ENCODE measurements at places on chromosomes 2 and 18. TPM values are rescaled to one million over a fixed set of nuclear protein-coding genes. Genes with fewer than 3 reads are reported as not detected.

DNA sequence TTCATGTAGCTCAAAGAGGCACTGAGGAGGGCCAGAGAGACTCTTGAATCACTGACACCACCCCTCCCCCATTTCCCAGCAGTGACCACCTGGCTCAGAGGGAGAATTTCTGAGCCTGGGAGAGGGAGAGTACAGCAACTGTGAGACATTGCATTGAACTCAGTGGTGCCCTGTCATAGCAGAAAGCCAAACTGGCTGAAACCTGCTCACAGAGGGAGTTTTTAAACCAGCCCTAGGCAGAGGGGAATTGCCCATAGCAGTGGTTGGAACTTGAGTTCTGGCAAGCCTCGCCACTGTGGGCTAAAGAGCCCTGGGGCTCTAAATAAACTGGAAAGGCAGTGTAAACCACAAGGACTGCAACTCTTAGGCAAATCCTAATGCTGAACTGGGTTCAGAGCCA is 243.1 kb downstream of the ADCYAP1 start:
- no peak for DNase-seq

DNA sequence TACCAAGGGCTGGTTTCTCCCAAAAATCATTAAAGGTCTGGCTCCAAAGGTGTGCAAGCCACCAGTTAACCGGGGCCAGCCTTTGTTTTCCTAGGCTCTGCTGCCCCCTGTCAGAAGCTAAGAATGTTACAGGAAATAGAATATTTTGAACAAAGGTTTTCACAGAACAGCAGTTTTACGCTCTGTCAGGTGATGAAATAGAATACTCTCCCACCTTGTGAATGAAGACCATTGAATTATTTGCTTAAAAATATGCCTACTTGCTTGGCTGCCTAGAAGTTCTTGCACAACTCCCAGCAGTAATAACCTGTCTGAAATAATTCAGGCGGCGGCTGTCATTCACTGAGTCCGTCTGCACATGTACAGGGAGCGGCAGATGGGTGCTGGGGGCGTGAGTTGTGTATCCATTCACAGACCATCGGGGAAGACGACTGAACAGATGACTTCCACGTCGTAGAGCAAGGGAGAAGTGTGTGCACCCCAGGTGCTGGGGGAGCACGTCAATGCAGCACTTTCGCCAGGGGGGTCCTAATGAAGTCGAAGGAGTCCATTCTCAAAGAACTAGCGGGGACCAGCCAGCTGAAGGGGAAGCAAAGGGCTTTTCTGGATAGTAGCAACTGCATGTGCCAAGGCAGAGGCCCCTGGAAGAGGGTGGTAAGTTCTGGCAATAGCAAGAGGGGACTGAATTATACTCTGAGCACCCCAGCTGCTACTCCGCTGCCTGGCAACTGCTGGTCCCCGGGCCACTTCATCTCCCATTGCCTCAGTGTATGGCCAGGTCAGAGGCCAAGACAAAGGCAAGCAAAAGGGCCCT is 56.1 kb downstream of the SF3B1 start:
- peak; percentile 40 for DNase-seq

DNA sequence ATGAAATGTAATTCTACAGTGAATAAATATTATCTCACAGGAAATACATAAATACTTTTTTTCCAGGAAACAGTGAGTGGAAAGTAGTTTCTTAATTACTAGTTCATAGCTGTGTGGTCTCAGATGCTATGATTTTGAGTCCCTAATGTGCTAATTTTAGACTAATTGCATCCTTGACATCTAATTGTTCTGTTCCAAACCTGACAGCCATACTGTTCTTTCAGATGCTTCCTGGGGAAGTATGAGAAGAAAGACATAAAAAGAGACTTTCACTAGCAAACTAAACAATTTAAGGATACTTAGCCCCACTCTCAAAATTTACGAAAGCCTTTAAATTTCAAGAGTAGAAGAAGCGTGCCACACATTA is 350.9 kb upstream of the CDH20 start:
- no peak for DNase-seq

GRCh38 chr2:36516136-36516870 is 81.7 kb downstream of the FEZ2 start:
- no peak for DNase-seq

DNA sequence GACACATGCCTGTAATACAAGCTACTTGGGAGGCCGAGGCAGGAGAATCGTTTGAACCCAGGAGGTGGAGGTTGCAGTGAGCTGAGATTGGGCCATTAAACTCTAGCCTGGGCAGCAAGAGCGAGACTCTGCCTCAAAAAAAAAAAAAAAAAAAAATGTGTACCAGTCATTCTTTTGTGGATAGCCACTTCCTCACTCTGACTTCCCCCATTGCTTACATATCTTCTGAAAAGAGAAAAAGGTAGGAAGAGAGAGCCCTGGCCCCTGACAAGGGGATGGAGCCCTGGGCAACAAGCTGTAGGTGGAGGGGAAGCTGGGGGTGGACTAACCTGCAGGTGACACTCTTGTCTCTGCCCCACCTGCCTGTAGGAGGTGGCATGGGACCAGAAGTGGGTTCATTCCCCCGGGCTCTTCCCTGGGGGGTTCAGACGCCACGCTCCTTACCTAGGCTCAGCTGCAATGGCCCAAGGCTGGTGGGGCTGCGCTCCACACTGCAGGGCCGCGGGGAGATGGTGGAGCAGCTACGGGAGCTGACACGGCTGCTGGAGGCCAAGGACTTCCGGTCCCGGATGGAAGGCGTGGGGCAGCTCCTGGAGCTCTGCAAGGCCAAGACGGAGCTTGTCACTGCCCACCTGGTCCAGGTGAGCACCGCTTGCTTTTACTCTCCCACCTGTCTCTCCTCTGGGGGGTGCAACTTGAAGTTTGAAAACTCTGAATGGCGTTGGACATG is 39.1 kb downstream of the PCARE start:
- DNase-seq: no peak

- no peak for DNase-seq
Measured at GRCh38 chr2:173666171-173666888, 298.8 kb downstream of the SP3 start.

DNA sequence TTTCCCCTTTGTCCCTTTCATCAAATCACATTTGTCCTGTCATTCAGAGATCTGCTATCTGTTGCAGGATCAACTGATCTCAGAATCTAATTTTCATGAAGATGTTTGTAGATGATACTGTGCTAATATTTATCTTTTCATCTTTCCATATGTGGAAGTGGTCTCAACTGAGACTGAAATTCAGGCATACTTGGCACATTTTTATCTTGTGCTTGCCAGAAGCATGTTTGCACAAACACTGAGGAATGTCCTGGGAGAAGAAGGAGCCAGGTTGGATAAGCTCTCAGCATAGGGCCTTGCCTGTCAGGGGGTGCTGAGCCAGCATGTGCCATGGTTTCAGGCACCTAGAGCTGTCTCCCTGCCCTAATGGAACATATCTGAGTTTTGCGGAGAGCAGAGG is 24.5 kb upstream of the MMADHC start:
- no peak for DNase-seq

DNA sequence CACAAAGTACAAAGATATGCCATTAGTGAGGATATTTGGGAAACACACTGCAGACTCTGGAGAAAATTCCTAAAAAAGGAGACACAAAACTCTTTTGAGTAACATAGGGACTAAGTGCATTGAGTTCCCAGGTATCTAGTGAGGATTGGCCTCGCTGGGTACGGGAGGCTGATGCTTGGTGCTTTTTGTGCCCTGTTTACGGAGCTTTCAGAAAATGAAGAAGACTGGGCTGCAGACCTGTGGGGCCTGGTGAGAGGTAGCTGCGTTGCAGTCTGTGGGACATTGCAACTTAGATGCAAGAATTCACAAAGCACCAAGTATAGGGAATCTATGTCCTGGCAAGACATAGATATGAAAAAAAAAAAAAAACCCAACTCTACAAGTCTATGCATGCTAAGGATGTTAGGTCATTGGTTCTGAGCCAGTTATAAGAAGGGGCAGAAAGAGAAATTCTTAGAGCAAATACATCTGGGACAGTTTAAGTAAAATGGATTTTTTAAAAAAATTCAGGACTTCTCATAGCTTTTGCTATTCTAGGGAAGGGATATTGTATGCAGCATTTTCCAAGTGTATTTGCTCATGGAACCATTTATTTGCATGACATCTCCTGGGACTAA is 156.0 kb downstream of the SLC4A3 start:
- no peak for DNase-seq

- DNase-seq: no peak
Measured at GRCh38 chr2:96596596-96596995, 41.5 kb downstream of the KANSL3 start.

DNA sequence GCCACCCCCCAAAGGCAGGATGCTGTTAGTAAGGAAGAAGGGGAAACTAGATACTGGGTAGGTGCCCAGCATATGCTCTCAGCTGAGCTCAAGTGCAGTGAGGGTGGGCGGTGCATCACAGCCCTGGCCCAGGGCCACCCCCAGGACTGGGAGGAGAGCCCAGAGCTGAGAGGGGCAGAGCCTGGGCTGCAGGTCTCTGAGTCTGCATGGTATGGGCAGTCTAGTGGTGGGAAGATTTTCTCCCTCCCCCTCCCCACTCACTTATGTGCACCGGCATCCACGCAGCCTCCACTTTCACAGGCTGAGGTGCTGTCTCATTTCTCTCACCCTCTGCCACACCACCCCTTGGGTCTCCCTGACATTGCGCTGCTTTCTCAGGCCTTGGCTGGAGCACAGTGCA is 48.5 kb upstream of the CAB39 start:
- DNase-seq: no peak

- DNase-seq: no peak
Measured at GRCh38 chr18:73119574-73119973, 251.8 kb upstream of the NETO1 start.

- DNase-seq: no peak
Measured at GRCh38 chr18:7898181-7898580, 331.1 kb downstream of the PTPRM start.

- no peak for DNase-seq
Measured at GRCh38 chr2:150938527-150938926, 323.1 kb downstream of the RBM43 start.

DNA sequence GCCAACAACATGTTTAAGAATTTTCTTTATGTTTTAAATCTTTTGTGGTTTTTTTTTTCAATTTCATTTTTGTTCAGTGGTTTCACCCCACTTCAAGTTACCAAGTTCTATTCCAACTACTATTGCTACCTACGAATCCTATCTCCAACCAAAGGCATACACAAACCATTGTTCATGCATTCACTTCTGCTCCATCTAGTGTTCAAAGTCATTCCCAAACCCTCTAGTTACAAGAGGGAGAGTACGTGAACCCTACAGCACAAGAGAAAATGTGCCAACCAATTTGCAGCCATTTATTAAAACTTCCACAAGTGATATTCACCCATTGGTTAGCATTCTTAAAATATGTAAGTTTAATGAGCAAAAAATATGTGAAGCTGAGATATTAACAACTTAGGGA is 295.1 kb upstream of the KYNU start:
- no peak for DNase-seq

DNA sequence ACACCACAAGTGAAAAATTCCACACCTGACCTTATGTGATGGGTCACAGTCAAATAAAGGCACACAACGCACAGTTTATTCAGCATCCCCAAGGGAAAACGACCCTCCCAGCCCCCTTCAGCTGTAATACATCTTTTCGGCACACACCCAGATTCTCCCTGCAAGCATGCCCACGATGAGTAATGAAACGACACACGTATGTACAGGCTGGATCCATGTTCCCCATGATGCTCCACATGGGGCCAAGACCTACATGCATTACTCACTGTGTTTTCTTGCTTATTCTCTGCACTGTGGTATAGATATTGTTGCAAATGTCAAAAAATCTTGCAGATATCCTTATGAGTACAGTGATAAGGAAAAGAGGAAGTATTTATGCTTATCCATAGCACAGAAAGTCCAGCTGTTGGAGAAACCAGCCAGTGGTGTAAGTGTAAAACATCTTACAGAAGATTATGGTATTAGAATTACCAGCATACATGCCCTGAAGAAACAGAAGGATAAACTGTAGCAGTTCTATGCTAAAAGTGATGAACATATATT is 32.5 kb upstream of the SGPP2 start:
- DNase-seq: peak; percentile 14

- DNase-seq: no peak
Measured at GRCh38 chr2:53450923-53451322, 316.7 kb upstream of the CHAC2 start.

- no peak for DNase-seq
Measured at GRCh38 chr2:223723954-223724411, 113.4 kb downstream of the AP1S3 start.

DNA sequence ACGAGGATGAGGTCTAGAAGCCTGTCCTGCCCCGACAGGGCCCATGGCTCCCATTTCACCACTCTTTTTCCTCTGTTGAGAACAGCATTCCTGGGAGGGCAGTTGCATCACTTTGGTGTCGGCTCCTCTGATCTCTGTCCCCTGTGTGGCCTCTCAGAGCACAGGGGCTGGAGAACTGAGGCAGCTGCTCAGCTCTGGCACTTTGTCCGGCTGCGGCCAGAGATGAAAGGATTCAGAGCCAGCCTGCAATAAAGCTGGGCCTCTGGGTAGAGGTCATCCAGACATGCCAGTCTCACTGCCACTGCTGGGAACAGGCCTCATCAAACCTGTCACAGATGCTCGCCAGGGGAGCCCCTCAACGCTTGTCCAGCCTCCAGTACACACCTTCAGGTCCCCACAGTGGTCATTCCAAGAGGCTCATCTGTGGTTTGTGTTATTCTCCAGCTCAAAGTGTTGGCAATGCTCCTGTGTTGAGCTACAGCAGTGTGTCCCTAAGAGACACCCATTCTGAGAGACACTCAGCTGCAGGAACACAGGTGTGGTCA is 13.1 kb upstream of the ROCK2 start:
- no peak for DNase-seq

GRCh38 chr2:231059756-231060155 is 3.1 kb downstream of the PSMD1 start:
- no peak for DNase-seq

DNA sequence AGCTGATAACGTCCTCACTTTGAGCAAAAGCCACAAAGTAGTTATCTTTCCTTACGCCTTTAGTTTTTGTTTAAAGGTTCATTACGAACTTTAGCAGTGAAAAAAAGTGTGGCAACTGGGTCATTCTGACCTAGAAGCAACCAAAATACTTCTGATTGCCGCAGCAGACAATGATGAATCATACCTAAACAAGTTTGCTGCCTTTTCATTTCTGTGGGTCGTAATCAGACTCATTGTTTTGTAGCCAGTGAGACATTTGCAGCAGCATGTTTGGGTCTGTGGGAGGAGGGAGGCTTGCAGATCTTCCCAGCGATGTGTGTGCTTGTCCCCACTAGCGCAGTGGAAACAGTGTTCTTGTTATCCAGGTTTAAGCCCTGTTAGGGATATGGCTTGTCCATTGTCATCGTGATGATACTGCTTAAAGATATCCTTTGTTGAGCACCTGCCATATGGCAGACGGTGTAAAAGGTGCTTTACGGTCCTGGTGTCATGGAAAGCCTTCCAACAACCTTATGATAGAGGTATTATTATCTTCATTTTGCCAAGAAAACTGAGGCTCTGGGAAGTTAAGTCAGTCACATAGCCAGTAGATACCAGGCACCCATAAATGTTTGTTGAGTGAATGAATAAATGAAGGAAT is 1.3 kb upstream of the GREB1 start:
- DNase-seq: no peak

GRCh38 chr2:21042708-21042957 is 1.2 kb downstream of the APOB start:
- no peak for DNase-seq

GRCh38 chr18:43277164-43277600 is at the start of gene SYT4:
Gene SYT4 (minus strand): TSS chr18:43277490. CDS start chr18:43277281, 209 bp downstream.
- no peak for DNase-seq

Gene LYPD6
- not detected for polyA plus RNA-seq

Gene MARCHF4
- 0.01 TPM for polyA plus RNA-seq

Gene GDF7
- not detected for polyA plus RNA-seq

Gene DNAH7
- polyA plus RNA-seq: not detected

Gene ASXL3
- not detected for polyA plus RNA-seq

Gene MCEE
- polyA plus RNA-seq: 29.0 TPM

Gene FBLN7
- 0.04 TPM for polyA plus RNA-seq

Gene STAT4
- 0.31 TPM for polyA plus RNA-seq

Gene RTP5
- polyA plus RNA-seq: 0.03 TPM
